ENCODE measurements at places on chromosomes 6 and 20.

DNA sequence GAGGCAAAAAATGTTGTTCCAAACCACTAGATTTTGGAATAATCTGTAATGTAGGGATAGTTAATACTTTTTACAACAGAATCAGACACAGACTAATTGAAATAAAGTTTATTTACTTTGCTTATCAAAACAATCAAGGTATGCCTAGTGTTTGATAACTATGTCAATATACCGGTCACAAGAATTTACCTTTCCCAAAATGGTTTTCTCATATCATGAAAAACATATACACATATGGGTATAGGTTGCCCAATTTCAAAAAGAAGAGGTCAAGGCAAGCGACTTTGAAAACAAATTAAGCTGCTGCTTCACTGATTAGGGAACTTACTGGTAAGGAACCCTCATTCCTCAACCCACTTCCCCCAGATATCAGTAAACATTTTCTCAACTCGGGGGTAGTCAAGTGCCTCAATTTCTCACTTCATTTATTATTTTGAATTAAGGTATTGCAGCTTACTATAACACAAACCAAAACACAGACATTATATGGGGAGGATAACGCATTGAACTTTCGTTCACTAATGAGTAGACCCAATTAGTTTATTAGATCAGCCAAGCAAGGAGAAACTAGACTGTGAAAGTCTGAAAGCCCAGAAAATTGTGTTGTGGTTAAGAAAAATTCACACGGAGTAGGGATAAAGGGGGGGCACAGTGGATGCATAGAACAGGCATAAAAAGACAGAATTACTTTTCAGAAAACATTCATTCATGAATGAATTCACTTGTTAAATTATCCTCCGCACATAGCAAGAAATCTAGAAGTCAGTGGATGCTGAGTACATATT is 9.0 kb upstream of the ELOVL5 start:
- DNase-seq: no peak

GRCh38 chr20:46751856-46752255 is 42.4 kb downstream of the SLC2A10 start:
- DNase-seq: no peak

DNA sequence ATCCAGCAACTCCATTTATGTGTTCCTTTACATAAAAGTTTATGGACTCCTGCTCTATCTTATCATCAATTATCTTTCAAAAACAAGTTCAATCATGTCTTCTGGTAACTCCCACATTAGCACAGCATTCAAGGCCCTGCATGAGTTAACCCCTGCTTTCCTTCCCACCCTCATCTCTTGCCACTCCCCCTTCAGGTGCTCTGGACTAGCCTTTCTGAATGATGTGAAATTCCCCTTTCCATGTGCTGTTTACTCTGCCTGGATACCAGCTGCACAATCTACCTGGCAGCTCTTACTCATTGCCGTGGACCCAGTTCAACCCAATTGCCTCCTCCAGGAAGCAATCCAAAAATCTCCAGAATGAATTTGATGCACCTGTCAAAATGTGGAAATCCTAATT is 11.9 kb downstream of the ADGRF4 start:
- no peak for DNase-seq

DNA sequence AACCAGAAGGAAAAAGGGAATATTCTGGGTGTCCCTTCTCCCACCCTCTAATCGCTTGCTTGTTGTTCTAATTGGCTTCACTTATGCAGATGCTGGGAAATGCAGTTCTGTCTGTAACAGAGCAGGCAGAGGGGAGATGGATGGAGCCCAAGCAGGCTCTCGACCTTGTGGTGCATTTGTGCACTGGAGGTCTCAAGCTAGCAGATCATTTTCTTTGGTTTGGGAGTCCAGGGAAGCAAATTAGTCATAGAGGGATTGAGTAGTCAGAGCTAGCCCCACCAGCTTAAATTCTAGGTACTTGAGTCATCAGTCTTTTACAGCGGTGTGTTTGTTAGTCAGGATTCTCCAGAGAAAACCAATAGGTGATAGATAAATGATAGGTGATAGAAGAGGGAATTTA is 234.7 kb upstream of the ECI2 start:
- DNase-seq: no peak

- no peak for DNase-seq
These were observed 2.2 kb downstream of the C20orf204 start for GRCh38 chr20:64038224-64038564.
